ENCODE measurements at places on chromosomes 2 and 18.
A peak's percentile ranks its signal among the peaks of the same experiment; 100 is the strongest.

- no peak for DNase-seq
Observed at GRCh38 chr2:25297738-25298137, 44.0 kb downstream of the DNMT3A start.

DNA sequence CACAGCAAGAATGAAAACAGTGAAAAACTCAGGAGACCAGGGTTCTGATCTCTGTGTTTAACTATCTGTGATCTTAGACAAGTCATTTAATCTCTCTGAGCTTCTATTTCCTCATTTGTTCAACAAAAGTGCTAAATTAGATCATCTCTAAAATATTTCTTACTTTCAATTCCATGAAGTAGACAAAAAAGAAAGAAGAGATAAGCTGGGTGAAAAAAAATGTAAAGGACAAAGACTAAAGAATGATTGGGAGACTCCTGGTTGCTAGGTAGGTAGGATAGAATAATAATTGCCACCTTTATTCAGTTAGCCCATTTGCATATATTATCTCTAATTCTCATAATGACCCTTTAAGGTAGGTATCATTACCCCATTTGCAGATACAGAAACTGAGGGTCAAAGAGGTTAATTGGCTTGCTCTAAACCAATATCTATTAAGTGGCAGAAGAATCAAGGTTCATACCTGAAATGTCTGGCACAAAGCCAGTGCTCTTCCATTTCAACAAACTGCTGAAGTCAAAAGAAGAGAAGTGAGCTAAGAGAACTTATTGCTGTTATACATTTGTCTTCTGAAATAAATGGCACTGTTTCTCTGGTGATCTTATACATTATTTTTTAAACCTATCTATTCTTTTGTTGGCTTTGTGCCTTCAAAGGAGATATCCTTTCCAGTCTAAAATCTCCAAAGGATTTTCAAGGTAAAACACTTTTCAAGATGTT lies 141.7 kb downstream of the OTX1 start:
- no peak for DNase-seq

DNA sequence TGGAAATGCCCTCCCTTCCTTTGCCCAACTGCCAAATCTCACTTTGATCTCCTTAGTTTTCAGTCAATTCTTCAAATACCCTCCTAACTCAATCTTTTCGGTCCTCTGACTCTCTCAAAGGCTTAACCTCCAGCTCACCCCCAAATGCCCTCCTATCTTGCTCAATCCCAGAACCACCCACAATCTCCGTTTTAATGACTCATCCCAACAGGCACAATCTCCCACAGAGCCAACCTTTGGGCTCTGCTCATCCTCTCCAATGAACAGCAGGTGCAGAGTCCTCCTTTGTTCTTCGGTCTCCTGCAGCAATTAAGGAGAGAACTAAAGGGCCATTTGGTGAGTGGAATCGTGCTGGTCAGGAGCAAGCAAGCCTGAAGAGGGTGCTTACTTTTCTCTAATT lies 366.1 kb upstream of the CRIM1 start:
- DNase-seq, result no peak

- DNase-seq, result no peak
Observed at GRCh38 chr18:64972545-64972944, 778.3 kb upstream of the CDH7 start.

DNA sequence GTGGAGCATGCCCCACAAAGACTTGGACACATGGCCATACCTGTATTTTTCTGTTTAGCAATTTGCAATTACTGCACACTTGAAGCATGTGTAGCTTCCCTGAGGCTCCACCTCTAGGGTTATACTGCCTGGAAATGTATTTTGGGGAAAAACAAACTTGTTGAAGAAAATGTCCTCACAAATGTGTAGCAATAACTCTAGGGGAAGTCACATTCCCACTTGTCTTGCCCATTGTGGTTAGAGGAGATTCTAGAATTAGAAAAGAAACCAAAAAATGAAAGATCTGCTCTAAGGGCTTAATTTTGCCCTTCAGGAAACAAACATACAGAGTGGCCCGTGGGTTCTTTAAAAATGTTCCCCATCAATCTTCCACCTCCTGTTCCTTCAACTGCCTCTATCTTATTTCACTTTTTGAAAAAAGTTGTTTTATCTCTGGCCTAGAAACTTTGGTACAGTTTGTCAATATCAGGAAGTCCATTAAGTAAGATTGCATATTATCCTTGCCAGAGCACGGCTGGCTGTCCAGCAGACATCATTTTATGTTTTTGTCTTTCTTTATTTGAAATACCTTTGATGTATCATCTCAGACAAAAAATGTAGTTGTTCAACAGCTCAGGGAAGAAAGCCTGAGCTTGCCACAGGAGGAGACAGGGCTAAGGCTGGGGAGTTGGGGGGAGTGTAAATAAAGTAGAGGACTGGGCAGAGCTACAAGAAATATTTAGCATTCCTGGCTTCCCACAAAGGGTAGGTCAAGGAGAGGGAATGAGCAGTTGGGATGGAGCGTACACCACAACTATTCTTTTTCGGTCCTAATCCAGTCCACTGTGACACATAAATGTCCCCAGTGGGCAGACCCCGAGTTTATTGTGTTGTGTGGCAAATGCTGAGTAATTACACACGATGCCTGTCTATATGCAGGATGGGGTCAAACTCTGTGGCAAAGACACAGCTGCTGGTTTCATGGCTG lies 96.8 kb upstream of the CDC42EP3 start:
- DNase-seq, result no peak

DNA sequence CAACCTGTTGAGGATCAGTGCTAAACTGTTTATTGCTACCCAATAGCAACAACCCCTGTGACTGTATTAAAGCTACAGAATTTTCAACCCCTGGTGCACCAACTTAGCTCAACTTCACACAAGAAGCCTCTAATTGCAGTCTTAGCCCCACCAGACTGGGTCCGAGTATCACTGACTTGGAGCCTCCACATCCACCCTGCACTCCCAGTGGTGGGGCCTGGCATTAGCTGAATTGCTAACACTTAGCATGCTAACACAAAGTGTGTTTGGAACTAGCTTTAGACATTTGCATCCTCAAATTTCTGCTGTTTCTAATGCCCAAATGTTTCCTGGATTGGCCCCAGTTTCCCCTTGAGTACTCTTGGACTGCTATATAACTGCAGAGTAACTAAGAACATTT lies 298.6 kb downstream of the AGPS start:
- no peak for DNase-seq

- no peak for DNase-seq
Observed at GRCh38 chr2:217788669-217789002, 214.2 kb downstream of the TNS1 start.

GRCh38 chr18:29028560-29028959 lies 851.6 kb upstream of the CDH2 start:
- no peak for DNase-seq

DNA sequence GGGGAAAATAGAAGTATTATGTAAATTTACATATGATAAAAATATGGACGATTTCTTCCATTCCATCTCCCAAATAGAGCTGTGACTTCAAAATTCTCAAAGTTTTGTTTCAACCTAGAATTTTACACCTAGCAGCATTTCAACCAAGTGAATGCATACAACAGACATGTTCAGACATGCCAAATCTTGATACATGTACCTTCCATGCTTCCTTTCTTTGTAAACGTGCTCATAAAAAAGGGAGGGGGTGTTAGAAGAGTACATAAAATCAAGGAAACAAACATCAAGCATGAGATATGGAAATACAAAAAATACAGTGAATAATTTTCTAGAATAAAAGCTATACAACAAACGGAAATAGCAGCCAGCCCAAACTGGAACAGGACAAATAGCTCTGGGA lies 974.2 kb downstream of the ERBB4 start:
- DNase-seq, result no peak

- no peak for DNase-seq
Observed at GRCh38 chr2:70916291-70916690, 19.4 kb upstream of the ATP6V1B1 start.

DNA sequence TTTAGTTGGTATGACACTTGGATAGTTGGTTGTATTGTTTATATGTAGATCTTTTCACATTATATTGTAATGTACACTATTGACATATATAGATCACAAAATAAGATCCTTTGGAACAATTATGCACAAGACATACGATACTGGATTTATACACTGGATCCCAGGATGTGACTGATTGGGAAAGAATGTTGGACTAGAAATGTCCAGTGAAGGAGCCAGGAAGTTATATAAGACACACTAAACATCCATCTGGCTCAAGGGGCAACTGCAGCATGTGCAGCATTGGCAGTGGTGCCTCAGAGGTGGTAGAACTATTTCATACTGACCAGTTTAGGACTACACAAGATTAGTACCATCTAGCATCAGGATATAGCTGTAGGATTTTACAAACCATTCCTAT lies 104.9 kb downstream of the TRABD2A start:
- no peak for DNase-seq

GRCh38 chr2:8684878-8685696 lies 3.2 kb downstream of the ID2 start:
- DNase-seq, result no peak

GRCh38 chr2:241890524-241891235 lies 21.2 kb downstream of the RTP5 start:
- no peak for DNase-seq

GRCh38 chr2:142877216-142877838 lies at the start of gene KYNU:
KYNU (plus strand) TSS chr2:142877664; CDS start chr2:142885368, 7,704 bp downstream.
- no peak for DNase-seq

GRCh38 chr2:216308576-216308975 lies 63.7 kb downstream of the MARCHF4 start:
- no peak for DNase-seq

DNA sequence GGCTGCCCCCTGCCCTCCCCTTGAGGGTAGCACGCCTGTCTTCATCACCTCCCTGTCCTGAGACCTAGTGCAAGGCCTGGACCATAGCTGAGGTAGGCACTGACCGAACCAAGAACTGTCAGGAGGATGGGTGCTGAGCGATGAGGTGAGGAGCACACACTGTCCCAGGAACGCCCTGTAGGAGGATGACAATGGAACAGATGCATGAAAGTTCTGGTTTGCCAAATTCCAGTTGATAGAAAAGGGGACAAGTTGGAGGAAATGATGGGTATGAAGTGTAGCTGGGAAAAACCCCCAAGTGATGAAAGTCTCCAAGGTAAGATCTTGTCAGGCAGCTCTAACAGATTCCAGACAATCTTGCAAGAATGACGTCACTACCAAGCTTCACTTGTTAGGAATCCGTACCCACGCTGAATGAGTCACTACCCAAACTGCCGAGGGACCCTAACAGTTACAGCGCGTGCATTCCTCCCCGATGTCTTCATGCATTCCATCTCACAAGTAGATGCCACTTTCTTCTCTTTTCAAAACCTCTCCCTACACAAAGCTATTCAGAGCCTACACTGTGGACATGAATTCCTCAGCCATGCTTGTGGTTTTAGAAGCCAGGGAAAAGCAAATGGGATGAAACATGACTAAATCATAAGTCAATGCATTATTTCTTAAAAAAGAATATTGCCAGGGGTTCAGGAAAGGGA lies 27.6 kb downstream of the MRPL33 start:
- DNase-seq, result no peak

DNA sequence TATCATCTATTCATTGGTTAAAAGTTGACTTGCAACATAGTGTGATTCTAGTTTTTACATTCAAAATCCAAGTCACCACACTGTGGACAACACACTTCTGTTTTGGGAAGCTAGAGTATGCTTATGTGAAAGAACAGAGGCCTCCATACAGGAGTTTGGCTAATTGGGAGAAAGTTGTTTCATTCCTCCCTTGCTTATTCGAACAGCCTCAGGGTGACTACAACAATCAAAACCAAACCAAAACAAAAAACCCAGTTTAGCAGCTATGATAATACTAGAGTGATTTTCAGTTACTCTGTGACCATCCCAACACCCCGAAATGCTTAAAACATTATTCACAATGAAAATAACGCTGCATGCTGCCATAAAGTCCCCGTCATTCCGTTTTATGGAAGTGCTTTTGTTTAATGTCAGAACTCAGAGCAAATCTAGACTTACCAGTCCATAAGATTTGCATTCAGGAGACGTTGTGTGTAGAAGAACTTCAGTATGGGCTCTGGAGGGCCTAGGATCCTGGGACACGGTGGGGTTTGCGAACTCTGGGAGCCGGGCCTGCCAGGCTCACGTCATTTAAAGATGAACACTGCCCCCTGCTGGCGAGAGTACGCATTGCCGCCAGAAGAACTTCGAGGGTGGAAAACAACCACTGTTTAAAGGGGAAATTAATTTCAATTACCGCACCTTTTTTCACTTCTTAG lies 111.4 kb downstream of the FTCDNL1 start:
- DNase-seq, result peak; percentile 38

DNA sequence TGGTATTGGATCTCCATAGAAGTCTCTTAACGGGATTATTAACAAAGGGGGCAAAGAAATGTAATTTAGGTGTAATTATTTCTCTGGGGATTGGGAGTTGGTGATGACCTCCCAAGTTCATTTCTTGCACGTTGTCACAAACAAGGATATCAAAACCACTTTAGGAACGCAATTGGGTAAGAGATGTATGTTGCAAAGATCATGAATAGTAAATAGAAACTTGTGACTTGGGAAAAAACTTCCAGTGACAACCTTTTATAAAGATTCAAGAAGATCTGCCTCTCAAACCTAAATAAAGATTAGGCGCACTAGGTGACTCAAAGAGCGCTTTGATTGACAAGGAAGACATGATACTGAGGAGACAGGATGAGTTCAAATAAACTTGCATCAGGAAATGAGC lies 127.8 kb upstream of the TRIB2 start:
- no peak for DNase-seq

- DNase-seq, result no peak
Observed at GRCh38 chr2:187655001-187655400, 100.8 kb upstream of the TFPI start.

DNA sequence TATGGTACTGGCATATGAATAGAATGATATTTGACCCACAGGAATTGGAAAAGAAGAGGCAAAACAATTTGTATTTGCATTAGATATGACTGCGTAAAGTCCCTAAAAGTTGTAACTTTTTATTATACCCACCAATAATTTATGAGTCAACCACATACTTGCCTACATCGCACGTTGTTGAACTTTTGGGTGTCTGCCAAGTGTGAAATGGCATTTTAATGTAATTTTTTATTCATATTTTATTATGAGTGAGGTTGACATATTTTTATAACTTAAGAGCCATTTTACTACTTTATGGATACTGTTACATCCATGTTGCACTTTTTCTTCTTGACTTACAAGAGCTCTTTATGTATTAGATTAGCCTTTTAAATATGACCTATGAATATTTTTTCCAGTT lies 4.6 kb downstream of the DSC2 start:
- DNase-seq, result no peak

DNA sequence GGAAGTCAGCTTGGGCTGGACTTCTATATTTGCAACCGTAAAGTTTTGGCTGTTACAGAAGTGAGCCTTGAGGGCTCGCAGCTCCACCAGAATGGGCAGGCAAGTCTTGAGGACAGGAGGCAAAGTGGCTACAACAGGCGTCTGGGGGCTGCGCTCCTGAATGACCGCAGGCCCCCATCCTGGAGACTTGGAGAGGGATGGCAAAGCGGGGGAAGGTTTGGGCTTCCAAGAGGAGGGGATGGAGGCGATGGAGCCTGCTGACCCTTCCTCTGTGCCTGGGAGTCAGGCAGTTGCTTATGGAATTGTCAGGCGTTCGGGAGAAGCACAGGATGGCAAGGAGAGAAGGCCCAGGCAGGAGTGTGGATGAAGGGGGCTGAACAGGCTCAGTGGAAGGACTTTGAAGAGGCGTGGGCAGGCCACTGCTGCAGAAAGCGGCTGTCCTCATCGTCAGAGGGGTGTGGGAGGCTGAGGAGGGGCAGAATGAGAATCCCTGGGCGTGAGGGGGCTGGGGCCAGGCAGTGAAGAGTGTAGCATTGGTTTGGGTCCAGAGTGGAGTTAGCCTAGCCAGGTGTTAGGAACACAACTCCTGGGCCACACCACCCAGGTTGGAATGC lies 72.3 kb downstream of the INHBB start:
- DNase-seq, result no peak

GRCh38 chr18:56038171-56039030 lies 450.4 kb upstream of the TCF4 start:
- DNase-seq, result no peak

- DNase-seq, result no peak
Observed at GRCh38 chr2:8851811-8852560, 14.6 kb upstream of the KIDINS220 start.
